ENCODE measurements at places on chromosomes 2 and 18.

DNA sequence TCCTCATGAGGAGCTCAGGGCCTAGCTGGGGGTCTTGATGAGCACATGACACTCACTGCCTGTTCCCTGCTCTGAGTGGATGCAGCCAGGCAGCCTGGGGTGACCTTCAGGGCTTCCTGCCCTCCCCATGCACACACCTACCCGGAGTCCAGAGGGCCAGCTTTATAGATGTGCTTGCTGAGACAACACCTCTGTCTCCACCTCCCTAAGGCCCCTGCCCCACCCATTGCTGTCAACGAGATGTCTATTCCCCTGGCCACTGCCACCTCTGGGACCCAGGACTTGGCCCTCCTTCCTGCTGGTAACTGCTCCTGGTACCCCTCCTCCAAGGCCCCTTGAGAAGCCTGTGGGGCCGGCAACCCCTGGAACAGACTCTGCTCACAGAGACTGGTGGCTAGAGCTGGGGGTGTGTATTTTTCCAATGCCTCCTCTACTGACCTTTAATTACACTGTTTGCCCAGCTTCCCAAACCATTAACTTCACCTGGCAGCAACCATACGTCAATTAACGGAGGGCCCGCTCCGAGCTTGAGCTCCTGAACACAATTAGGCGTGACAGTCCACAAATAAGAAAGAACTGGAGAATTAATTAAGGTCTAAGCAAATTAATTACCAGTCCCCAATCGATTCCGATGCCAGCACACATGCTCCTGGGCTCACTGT lies 66.3 kb downstream of the EMX1 start:
- no peak for DNase-seq

GRCh38 chr18:77530732-77531131 lies 281.1 kb downstream of the GALR1 start:
- DNase-seq: no peak

GRCh38 chr2:41084321-41084720 lies 632.4 kb upstream of the SLC8A1 start:
- no peak for DNase-seq

GRCh38 chr2:204359076-204359475 lies 186.2 kb upstream of the PARD3B start:
- DNase-seq: no peak

DNA sequence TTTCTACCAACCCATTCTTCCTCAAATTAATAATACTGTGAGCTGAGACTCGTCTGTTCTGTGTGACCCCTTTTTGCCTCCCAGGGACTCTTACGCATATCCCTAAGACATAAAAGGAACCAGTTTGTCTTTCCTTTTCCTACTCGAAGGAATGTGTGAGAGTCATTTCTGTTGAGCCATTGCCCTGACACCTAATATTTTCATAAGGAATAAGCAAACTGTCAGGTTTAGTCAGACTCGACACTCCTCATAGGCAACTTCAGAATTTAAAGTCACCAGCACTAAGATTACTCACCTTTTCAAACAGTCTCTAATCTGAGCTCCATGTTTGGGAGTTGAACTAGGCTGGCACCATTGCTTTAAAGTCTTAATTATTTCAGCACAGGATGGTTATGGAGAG lies 305.5 kb downstream of the IKZF2 start:
- DNase-seq: no peak

DNA sequence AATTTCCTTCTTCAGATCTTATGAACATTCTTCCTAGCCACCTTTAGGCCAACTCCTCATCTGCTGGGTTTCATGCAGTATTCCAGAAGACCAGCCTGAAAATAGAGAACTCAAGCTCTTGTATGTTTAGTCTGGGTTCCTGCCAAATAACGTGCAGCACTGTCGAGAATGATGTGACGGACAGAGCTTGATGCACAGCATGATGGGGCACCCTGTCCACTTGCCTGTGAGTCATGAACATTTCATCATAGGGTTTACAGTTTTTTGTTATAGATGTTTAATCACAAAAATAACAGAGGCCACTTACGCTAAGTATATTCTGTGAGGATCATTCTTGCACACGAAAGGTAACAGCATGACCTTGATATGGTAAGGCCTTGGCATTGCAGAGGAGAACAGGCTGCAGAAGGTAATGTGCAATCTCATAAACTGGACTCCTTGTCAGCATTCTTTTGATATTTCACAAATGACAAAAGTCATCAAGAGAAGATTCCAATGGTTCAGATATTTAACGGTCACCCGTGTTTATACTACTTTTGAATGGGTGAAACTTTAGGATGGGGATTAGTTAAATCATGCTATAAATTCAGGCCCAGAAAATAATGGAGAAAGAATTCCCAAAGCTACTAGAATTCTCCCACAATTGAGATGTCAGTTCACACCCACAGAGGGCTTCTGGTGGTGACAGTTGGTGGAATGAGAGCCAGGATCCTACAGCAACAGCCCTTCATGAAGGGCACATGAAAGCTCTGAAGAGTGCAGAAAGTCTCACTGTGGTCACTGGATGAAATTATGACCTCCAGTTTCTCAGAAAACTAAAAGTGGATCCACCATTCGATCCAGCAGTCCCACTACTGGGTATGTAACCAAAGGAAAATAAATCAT lies 396.1 kb upstream of the RAB12 start:
- no peak for DNase-seq

DNA sequence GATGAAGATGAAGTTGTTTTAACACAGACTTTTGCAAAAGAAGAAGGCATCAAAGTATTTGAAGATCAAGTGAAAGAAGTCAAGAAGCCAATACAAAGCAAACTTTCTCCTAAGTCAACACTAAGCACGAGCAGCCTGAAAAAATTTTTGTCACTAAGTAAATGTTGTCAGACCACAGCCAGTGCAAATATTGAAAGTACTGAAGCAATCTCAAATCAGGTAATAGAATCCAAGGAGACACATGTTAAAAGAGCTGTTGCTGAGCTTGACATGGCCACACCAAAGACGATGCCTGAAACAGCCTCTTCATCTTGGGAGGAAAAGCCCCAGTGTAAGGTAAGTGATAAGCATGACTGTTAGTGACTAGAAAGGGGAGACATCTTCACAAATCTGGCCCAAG lies 75.1 kb downstream of the FSIP2 start:
- DNase-seq: no peak

- DNase-seq: no peak
Measured at GRCh38 chr2:232489516-232490220, 2.0 kb upstream of the ECEL1 start.

DNA sequence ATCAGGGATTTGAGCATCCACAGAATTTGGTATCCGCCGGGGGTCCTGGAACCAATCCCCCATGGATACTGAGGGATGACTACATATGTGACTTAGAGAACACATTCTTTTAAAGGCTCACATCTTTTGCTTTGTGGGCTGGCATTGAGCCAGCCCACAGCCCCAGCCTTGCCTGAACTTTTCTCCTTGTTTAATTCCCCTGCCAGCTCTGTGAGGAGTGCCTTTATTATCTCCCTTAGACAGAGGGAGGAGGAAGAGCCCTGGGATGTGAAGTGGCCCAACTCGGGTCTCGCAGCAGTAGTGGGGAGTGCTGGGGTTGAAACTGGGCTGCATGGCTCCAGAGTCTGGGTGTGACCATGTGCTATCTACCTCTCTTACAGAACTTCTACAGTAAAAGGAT lies 7.6 kb downstream of the TTC39C start:
- DNase-seq: no peak

DNA sequence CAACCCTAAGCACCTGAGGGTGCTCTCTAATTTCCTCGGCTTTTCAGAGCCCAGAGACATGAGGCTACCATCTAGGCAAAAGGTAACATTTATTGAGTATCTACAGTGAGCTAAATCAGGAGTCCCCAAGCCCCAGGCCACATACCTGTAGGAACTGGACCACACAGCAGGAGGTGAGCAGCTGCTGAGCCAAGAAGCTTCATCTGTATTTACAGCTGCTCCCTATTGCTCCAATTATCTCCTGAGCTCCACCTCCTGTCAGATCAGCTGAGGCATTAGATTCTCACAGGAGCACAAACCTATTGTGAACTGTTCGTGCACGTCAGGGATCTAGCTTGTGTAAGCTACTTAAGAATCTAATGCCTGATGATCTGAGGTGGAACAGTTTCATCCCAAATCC lies 70.2 kb downstream of the RND3 start:
- DNase-seq: no peak

GRCh38 chr18:9017167-9017904 lies 85.2 kb upstream of the NDUFV2 start:
- DNase-seq: peak; percentile 22

DNA sequence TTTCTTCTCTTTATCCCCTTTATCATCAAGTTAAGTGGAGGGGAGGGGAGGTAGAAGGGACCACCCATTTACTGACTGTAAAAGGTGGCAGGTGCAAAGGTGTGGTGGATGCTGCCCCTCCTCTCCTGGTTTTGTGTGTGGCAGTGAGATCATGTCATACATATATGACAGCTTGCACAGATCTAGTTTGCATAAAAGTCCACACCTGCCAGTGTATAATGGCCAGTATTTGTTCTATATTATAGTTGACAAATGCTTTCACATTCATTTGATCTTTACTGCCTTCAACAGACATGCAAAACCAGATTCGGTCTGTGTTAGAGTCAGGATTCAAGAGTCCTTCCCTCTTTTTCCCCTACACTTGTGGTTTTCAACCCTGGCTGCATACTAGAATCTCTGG lies 55.1 kb downstream of the TGFA start:
- DNase-seq: no peak

DNA sequence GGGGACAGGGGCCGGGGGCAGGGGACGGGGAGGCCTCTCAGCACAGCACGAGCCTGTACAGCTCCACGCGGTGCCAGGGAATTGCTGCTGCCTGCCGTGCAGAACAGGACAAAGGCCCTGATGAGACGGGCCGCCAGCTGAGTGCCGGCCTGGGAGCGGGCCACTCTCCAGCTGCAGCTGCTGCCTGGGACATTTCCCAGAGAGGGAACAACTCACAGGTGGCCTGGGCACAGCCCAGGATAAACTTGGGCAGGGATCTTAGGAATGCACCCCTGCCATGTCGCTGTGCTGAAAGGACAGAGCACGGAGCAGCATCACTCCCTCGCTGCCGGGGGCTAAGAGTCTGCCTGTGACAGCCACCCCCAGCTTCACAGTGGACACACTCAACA lies 38.8 kb downstream of the CENPO start:
- DNase-seq: no peak

- DNase-seq: no peak
Measured at GRCh38 chr2:28463893-28464292, 32.0 kb upstream of the PLB1 start.

DNA sequence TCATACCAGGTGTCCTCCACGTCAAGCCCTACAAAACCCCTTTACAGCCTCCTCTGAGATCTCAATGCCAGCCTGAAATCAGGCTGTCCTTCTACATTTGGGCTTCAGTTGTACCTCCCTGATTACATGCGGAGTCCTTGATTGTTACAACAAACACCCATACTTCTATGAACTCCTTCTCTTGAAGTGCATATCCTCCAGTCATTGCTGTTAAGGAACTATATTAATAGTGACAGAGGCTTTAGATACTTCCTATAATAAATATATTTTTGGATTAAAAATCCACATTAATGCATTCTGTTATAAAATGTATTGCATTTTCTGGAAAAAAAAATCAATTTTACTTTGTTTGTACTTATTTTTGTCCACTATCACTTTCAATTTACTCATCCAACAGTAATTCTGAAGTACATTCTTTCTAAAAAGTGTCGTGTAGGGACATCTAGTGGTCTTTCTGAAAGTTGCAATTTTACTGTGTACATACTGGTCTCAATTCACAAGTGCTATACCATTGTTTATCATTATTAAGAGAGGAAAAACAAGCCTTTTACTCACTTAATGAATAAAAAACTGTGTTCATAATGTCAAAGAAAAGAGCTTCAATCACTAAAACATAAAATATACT lies 316.4 kb downstream of the DSEL start:
- peak; percentile 0 for DNase-seq

DNA sequence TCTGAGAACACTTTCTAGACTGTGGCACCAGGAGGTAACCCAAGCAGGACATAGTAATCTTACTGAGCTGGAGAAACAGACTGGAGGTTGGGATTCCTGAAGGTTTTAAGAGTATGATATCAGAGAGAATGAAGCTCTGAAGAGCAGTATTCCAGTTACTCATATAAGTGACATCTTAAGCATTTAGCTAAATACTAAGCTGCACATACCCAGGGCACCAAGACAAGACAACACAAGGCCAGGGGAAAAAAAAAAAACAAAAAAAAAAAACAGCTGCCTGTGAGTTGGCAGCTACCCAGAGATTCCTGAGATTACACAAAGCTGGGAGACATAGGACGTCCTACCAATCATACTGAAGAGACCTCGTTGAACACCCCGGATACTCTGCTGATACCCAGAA lies 175.8 kb downstream of the SRBD1 start:
- no peak for DNase-seq

GRCh38 chr18:74281011-74281979 lies 10.5 kb downstream of the CYB5A start:
- DNase-seq: no peak

DNA sequence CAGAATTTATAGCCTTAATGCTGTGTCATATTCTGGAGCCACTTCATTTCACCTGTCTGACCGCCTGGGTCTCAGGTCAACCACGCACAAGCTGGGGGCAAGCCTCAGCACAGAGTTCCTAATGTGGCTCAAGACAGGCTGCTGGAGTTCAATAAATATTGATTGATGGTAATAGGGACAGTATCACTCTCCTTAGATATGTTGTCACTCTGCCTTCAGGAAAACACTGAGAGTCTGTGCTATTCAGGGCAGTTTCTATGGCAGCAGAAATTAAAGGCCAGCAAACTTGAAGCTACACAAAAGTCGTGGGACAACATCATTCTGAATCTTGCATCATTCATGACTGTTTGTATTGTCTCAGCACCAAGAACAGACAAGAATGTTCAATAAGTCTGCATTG lies 696.1 kb downstream of the METTL4 start:
- no peak for DNase-seq

- DNase-seq: peak; percentile 38
Measured at GRCh38 chr2:25521665-25522387, 151.6 kb downstream of the DTNB start.

DNA sequence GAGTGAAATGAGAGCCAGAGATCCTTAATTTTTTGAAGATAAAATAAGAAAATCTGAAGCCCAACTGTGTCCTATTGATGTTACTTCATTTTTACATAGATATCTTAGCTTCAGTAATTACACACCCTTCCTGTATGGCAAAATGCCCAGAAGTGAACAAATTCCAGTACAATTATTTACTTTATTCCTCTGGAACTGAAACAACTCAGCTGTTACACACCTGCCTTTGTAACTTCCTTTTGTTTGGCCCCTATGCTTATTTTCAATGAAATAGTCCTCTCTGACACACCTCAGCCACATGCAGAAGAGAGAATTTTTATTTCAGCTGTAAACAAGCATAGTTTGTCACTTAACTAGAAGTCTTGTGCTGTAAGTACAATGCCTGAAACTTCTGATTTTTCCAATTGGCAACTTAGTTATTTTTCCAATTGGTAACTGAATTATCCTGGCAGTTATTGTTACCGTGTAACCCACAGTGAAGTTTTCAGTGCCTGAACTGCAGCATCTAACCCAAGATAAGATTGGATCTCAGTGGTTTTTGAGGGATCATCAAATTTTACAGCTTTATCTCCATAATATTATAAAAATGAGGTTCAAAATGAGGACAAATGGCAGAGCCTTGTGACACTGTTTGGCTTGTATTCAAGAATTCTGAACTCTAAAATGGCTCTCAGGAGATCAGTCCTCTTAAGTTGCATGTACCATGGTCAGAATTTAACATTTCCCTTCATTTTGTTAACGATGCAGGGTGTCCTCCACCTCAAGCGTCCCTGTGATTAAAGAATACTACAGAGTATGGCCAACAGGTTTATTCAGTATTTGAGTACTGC lies 82.6 kb downstream of the PKP4 start:
- DNase-seq: no peak

Data from GM18507 (cell line).